Activated CD4-positive, alpha-beta T cell treated with anti-CD3 and anti-CD28 coated beads for 36 hours (primary cell): ENCODE measurements at places on chromosomes 11 and 22. TPM values are rescaled to one million over a fixed set of nuclear protein-coding genes. Genes with fewer than 3 reads are reported as not detected.

Gene SLC22A6
- not detected for total RNA-seq

Gene RAB3IL1
- total RNA-seq, result 0.09 TPM

Gene MLC1
- total RNA-seq, result not detected

Gene MGAT3
- total RNA-seq, result 0.23 TPM
